Left cardiac atrium (tissue), 4 donors: ENCODE measurements at places on chromosomes 13 and 19. TPM values are rescaled to one million over a fixed set of nuclear protein-coding genes. Genes with fewer than 3 reads are reported as not detected.
A peak's percentile ranks its signal among the peaks of the same experiment; 100 is the strongest.

DNA sequence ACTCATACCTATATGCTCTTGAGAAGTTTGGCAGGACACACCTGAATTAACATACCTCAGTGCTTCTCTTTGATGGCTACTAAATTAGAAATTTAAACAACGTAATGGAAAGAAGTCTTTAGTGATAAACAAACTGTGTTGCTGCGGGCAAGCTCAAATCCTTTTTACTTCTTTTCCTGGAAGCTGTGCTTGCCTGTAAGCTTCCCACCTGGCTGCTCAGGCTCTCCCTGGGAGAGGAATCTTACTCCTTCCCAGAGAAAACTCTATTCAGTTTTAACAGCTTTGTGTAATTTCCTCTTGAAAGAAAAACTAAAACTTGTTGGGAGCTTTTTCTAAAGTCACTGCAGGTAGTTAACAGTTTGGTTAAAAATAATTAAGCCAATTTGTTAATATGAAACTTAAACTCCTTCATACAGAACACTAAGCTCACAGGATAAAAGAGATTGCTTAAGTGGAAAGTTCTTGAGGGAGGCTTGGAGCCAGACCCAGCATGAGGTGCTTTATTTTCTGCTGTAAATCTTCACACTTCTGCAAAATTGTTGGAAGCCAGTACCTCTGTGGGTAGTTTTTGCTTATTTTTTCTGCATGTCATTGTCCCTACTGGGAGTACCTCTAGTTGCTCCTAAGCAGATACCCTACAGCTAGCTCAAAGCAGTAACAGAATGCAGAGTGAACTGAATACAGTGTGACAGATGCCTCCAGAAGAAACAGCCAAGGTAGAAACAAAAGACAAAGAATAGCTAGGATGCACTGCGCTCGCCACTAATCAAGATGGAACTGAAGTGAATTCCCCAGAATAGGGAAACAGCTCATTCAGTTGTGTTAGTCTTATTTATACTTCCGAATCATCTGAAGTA, 1253.0 kb downstream of the PCDH17 start:
- DNase-seq = no peak

DNA sequence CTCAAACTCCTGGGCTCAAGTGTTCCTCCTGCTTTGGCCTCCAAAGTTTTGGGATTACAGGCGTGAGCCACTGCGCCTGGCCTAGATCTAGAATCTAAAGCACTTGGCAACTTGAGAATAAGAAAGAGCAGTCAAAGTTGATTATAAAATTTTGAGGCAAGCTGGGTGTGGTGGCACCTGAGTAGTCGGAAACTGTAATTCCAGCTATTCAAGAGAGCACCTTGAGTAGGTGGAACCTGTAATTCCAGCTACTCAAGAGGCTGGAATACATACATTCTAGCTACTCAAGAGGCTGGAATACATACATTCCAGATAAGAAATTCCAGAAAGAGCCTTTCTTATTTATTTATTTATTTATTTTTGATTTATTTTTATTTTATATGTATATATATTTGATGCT, 8.3 kb upstream of the NAA16 start:
- DNase-seq = no peak

- DNase-seq = peak; percentile 82
These were observed at the start of gene CKM for GRCh38 chr19:45322744-45323281. Gene CKM, minus strand, starts transcription at chr19:45322875. Its CDS starts 3,162 bp downstream, at chr19:45319713.

GRCh38 chr19:46460981-46461380, 10.4 kb downstream of the PNMA8A start:
- DNase-seq = no peak

Gene CYSLTR2
- total RNA-seq = 7.0 TPM

Gene GJB6
- not detected for total RNA-seq

DNA sequence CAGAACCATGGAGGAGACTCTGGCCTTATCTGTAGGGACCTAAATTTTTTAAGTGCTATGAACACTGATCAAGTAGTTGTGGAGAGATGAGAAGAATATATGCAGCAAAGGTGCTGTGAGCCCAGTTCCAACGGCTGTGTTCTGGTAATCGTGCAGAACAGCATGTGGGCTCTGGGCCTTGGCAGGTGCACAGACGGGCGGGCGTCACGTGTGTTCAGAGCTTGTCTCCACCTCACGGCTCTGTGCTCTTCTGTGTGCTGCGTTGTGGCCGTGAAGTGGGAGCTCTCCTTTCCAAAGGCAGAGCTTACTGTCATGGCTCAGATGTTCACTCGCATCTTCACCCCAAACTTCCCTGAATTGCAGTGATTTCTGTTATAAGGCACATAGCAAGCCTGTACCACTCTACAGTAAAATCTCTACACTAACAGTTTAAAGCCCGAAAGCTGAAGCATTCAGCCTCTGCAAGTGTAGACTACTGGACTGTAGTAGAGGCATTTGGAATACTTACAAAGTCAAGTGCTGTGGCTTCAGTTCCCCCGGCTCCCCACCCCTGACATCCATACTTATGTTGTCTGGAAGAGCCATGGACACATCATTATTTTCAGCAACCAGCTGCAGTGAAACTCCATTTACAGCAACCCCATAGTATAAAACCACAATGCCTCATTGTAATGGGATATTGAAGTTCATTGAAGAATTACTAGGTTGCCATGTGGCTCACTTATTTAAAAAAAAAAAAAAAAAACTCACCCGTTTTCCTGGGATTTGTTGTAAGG, 27.5 kb upstream of the TEX29 start:
- DNase-seq = no peak

GRCh38 chr13:102233566-102234208, 168.2 kb downstream of the FGF14 start:
- no peak for DNase-seq

Gene HPN
- 5.6 TPM for total RNA-seq

DNA sequence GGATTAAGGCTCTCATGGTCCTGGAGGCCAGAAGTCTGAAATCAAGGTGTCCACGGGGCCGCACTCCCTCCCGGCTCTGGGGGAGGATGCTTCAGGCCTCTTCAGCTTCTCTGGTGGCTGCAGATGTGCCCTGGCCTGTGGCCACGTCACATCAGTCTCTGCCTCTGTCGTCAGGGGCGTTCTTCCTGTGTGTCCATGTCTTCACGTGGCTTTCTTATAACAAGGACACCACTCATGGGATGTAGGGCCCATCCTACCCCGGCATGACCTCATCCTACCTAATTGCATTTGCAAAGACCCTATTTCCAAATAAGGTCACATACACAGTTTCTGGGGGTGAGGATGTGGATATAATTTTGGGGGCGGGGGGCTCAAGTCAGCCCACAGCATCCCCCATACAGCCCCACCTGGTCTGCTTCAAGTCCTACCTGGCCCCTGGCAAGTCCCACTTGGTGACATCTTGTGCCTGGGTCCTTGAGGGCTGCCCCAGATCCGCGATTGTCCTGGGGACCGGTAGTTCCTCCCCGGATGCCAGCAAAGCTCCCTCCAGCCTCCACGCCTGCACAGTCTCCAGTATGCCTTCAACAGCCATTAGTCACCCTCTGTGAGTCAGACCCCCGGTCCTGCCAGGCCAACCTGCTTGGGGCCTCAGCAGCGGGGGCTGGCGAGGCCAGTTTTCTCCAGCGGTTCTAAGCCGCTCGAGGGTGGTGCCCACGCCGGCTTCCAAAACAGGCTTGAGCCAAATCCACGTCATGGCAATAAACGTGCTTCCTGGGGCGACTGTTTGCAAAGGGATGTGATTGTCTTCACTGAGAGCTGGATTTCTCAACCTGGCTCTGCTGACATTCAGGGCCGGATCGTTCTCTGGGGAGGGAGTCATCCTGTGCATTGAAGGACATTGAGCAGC, 32.2 kb downstream of the MYO9B start:
- peak; percentile 94 for DNase-seq

GRCh38 chr13:98482476-98483444, 94.1 kb downstream of the STK24 start:
- DNase-seq = peak; percentile 73

GRCh38 chr19:43485951-43486350, 18.6 kb downstream of the PHLDB3 start:
- DNase-seq = no peak

Gene RGL3
- total RNA-seq = 15.1 TPM

- no peak for DNase-seq
These were observed 95.5 kb downstream of the CDADC1 start for GRCh38 chr13:49343255-49343654.

DNA sequence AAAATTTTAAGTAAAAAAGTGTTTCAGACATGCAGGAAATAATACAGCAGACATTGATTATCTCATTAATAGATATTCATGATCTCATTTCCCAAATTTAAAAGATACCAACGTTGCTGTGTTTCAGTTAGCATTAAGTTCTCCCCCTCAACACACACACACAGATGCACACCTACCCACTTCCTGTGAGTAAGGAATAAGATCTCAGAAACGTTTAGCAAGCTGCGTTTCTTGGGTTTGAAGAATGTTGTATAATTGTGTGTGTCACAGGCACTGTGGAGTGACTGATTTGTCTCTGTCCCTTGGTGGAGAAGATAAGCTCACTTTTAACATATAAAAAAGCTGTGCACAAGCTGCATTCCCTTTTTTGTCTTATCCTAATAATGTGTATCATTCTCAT, 196.8 kb downstream of the PDS5B start:
- no peak for DNase-seq

DNA sequence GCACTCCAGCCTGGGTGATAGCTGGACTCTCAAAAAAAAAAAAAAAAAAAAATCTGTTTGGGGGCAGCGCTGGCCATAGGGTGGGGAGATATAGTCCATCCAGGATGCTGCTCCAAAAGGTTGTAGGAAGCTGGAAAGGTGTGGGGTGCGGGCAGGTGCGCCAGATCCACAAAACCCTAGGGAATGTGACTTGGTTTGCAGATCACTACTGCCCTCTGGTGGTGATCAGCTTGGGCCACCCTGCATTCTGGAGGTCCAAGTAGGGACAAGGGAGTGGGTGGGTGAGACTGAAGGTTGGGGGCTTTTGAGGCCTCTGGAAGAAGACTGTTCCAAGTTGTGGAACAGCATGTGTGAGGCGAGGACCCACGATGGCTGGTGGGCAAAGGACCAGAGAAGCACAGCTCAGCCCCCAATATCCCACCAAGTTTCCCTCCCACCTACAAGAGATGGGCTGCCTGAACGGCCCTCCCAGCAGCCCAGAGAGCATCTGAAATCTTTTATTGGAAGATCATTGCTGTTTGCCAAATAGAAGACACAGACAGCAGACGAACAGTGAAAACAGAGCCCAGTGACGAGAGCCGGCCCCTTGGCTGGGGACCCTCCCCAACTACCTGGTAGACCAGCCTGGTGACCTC, 10.4 kb upstream of the TYK2 start:
- DNase-seq = peak; percentile 65

- no peak for DNase-seq
These were observed 58.9 kb downstream of the TMED1 start for GRCh38 chr19:10776900-10777650.

- no peak for DNase-seq
These were observed 9.1 kb upstream of the EPHX3 start for GRCh38 chr19:15241259-15241910.

DNA sequence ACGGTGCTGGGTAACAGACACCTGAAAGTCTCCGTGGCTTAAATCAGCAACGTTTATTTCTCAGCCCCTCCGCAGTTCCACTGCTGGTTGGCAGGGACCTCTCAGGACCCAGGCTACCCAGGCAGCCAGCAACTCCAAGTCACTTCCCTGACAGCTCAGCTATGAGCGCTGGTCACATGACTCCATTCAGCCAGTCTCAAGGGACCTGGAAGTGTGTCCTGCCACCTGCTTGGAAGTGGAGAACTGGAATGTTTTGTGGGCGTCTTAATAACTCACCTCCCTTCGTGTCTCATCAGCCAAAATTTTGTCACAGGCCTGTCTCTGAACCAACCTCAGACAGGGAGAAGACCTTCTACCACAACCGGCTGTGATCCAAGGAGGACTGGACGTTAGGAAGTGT, 72.8 kb downstream of the DPF1 start:
- DNase-seq = no peak
